NCI-H1436 (cell line): ENCODE measurements at places on chromosomes 6 and 20.
A peak's percentile ranks its signal among the peaks of the same experiment; 100 is the strongest.

DNA sequence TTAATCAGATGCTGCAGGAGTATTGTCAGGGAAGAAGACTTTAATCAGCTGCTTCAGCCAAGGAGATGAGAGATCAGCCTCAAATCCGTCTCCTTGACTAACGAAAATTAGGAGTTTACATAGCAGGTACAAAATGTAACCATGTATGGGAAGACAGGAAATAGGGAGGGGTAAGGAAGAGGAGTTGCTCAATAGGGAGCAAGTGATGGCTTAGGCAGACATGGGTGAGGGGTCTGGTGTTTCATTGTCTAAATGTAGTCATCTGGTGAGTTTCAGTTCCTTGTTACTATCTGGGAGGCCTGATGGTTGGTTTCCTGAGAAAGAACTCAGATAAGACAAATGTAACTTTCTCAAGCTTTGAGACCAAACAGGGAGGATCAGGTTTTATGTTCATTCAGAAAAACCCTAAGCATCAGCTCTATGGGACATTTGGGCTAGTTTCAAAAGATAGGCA lies 217.3 kb upstream of the SULF2 start:
- DNase-seq = no peak

- DNase-seq = no peak
Measured at GRCh38 chr20:6519556-6519955, 247.9 kb upstream of the BMP2 start.

DNA sequence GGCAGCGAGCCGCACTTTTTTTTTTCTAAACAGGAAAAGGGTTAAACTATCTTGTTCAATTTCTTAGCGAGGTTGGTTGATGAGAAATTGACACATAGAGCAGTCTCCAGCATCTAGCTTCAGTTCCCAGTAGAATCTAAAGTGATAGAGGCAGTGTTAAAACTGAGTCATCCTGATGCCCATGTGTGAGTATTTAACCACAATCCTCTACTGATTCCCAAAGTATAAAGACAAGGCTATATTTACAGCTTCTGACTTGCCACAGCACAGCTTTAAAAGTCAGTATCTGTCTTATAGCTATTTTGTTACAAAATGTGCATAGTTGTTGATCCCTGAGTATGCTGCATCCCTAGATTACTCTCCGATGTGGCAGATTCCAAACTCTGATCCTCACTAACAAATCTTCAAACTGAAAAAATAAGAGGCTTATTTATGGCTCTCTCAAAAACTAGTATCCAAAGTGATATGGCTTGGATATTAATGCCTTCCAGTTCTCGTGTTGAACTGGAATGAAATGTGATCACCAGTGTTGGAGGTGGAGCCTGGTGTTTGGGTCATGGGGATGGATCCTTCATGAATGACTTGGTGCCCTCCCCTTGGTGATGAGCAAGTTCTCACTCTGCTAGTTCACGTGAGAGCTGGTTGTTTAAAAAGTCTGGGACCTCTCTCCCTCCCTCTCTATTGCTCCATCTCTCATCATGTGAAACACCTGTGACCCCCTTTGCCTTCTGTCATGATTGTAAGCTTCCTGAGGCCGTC lies 13.1 kb upstream of the POPDC3 start:
- no peak for DNase-seq

DNA sequence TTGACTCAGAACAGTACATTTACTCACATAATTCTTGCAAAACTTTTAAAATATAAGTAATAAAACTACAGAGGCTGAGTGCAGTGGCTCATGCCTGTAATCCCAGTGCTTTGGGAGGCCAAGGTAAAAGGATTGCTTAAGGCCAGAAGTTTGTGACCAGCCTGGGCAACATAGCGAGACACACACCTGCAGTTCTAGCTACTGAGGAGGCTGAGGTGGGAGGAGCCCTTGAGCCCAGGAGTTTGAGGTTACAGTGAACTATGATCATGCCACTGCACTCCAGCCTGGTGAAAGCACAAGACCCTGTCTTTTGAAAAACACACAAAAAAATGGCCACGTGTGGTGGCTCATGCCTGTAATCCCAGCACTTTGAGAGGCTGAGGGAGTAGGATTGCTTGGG lies 21.8 kb upstream of the MYO6 start:
- DNase-seq = no peak

GRCh38 chr6:144500892-144501291 lies 215.8 kb downstream of the UTRN start:
- no peak for DNase-seq

- DNase-seq = no peak
Measured at GRCh38 chr6:69368613-69369012, 428.2 kb downstream of the LMBRD1 start.

- DNase-seq = peak; percentile 65
Measured at GRCh38 chr6:45922728-45923351, 92.8 kb downstream of the CLIC5 start.

DNA sequence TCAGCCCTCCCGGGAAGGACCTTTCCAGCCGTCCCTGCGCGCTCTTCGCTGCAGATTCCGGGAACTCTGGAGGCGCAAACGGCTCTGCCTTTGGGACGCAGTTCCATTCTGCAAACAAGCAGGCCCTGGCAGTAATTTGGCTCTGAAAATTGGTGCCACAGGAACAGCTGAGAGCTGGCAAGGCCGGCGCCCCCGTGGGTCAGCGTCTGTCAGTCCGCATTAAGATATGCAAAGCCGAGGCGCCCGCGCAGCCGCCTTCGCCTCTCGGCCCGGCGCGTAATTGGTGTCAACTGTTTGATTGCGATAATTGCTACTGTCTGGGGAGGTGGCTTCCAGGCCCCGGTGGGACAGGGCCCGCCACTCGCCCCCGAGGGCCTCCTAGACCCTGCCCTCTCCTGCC lies 73.6 kb downstream of the NCR2 start:
- no peak for DNase-seq

DNA sequence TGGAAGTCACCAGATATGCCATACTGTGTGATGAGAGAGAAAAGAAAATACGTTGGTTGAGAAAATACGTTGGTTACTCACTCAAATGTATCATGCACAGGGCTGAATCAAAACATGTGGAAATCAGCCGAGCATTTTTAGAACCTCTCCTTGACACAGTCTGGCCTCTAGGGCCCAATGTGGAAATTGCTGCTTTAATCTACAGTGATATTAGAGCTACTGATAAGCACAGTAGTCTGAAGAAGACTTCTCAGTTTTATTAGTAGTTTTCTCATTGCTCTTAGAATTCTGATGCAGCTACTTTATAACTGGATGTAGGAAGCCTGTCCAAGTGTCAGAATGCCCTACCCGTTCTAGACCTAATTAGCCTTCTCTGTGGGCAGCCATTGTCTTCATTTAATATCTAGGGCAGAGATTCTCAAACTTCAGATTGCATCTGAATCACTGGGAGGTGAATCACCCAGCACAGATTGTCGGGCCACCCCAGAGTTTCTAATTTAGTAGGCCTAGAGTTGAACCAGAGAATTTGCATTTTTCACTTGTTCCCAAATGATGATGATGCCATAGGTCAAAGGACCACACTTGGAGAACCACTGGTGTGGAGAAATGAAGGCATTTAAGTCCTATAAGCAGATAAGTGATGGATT lies 229.1 kb downstream of the PLCB1 start:
- no peak for DNase-seq

DNA sequence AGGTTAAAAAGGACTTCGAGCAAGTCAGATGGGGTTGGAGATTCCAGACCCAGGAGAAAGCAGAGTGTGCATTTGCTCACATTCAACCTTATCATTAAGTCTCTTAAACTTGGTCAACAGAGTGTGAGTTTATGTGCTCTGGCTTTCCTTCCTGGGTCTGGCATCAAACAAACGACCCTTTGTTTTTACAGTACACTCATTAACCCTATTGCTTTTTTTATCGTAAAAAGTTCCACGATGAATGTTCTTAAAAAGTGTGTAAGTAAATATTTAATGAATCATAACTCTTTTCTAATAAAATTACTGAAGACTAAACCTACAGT lies 2.5 kb downstream of the FYN start:
- DNase-seq = no peak

GRCh38 chr6:121042766-121043165 lies 291.5 kb downstream of the TBC1D32 start:
- DNase-seq = no peak

DNA sequence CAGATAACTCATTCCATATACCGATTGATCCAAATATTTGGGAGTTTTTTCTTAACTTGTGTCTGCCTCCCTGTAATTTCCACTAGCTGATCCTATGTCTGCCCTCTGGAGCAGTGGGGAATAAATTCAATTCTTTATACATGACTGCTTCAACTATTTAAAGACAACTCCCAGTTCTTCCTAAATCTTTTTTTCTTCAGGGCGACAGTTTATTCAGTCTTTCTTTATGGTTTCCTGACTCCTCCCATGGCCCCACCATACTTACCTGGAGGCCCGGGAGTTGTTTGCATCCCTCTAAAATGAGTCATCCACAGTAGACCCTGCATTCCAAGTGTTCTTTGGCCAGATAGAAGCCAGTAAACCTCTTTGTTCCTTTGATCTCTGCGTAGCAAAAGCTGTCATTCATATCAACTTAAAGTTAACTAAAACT lies 73.6 kb downstream of the LCA5 start:
- no peak for DNase-seq

- DNase-seq = no peak
Measured at GRCh38 chr6:98653179-98653578, 181.2 kb upstream of the POU3F2 start.

- no peak for DNase-seq
Measured at GRCh38 chr6:111456208-111456607, 26.8 kb downstream of the REV3L start.

DNA sequence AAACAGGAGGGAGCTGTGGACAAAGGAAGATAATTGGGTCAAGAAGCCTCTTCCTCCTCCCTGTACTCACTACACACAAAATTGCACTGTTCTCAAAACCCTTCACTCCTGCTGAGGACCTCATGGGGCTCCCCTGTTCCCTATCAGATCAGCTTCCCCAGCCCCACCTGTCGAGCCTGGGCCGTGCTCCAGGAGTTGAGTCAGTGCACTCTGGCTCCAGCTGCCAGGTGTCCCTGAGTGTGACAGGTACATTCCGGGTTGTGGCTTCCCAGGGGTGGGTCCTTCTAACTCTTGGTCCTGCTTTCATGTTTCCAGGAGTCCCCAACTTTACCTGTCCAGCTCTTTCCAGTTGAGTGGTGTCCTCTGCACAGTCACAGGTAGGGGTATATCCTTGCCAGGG lies 8.4 kb downstream of the RAB5IF start:
- DNase-seq = no peak

GRCh38 chr20:53879048-53879684 lies 191.2 kb downstream of the BCAS1 start:
- DNase-seq = no peak

GRCh38 chr6:144744720-144745119 lies 459.6 kb downstream of the UTRN start:
- peak; percentile 65 for DNase-seq

- DNase-seq = peak; percentile 21
Measured at GRCh38 chr6:118017301-118017848, 110.3 kb downstream of the SLC35F1 start.

- peak; percentile 26 for DNase-seq
Measured at GRCh38 chr6:13485923-13486562, 1.4 kb downstream of the GFOD1 start.

DNA sequence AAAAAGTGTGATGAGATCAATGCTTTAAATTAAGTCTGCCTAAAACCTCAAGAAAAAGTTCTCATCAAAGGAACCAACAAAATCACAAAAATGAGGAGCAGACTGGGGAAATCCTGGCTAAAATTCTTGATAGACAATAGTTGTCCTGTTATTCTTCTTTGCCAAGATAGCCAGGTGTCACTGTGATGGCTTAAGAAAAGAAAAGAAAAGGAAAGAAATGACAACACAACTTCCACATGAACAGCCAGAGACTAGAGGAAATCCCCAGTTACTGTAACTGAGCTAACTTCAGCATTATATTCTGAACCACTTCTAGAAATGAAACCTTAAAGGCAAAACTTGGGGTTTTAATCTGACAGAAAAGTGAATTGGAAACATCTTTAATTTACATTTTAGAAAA lies 129.6 kb downstream of the CD24 start:
- DNase-seq = no peak

- no peak for DNase-seq
Measured at GRCh38 chr6:70062010-70062409, 195.7 kb downstream of the COL19A1 start.

DNA sequence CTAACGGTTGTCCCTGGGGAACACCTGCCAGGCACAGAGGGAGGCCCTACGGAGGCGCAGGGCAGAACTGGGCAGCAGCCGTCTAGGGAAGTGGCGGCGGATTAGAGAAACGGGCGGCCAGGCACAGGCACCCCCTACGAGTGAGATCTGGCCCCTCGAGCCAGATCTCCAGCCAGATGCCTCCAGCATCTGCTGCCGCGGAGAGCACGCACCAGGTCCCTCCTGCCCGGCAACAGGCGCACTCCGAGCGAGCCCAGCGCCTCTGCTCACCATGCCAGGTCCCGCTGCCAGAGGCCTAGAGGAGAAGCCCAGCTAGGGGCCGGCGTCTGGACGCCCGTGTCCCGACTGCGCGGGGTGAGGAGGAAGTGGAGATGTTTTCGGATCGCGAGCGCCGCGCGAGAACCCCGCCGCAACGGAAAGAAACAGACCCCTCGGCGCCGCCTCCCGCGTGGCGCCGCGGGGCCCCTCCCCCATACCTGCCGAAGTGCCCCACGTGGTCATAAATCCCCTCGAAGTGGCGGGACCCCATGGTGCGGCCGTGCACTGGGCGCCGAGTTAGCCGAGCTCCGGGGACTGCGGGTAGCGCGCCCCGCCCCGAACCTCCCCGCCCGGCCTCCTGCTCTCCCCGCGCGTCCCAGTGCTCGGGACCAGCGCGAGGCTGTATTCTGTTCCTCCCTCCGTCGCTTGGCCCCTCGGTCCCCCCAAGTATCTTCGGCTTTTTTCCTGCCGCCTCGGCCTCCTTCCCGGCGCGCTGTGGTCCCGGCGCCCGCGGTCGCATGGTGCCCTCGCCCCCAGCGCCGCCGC lies at the start of gene SLC22A16:
TSS of gene SLC22A16 (minus strand) at position 568 of the 804 bp plus-strand sequence. CDS start at position 529, 39 bp downstream.
- DNase-seq = no peak

GRCh38 chr6:75602246-75603105 lies 796 bp downstream of the SENP6 start:
- DNase-seq = peak; percentile 43

DNA sequence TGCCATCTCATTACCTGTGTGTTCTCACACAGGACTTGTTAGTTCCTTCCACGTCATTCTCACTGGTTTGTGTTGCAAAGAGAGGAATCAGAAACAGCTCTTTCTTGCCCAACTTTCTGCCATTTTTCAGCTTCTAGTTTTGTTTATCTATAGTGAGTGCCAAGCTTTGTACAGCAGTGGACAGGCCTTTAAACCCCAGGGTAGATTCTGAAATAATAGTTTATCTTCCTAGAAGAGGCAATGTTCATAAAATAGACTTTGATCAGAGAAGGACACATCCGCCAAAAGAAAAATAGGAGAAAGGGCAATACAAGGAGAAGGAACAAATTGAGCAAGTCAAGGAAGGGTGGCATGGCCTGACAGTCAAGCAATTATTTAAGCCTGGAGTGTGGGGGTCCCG lies 17.7 kb upstream of the TMEM30A start:
- DNase-seq = no peak
